ENCODE measurements at places on chromosomes 3 and 15. TPM values are rescaled to one million over a fixed set of nuclear protein-coding genes. Genes with fewer than 3 reads are reported as not detected.
A peak's percentile ranks its signal among the peaks of the same experiment; 100 is the strongest.

DNA sequence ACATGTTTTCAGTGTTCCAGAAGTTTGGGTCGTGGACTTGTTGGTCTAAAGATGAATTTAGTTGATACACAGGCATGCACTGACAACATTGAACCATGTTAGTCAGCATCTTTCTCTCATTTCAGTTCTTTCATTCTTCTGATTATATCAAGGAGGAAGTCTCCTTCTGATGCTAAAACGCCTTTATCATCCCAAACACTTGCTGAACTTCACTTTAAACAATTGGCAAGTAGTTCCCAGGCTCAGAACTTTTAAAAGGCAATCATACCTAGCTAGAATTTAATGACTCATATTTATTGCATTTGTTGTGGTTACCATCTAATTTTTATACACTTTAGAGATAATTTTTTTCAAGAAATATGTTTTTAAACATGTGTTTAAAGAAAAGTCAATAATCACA lies 15.9 kb downstream of the LMCD1 start:
- no peak for DNase-seq

DNA sequence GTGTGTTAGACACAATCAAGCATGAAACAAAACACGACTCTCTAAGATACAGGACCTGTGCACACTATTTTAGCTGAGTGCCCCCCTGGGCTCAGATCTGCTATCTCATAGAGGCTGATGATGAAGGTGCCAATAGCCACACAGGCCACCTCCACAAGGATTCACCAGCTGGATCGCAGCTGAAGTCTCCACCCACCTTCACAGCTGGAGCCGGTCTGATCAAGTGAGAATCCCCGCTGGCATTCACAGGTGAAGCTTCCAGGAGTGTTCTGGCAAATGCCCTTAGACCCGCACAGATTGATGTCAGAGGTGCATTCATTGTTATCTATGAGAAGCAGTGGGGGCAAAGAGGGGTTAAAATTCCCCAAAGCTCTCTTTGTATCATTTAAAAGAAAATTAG lies 90.1 kb downstream of the DUT start:
- no peak for DNase-seq

GLT8D1 gene
- 92.0 TPM for total RNA-seq

GRCh38 chr15:65057549-65057940 lies 10.2 kb downstream of the RASL12 start:
- DNase-seq: no peak

- DNase-seq: no peak
Observed at GRCh38 chr3:42524751-42525150, 22.3 kb downstream of the VIPR1 start.

DNA sequence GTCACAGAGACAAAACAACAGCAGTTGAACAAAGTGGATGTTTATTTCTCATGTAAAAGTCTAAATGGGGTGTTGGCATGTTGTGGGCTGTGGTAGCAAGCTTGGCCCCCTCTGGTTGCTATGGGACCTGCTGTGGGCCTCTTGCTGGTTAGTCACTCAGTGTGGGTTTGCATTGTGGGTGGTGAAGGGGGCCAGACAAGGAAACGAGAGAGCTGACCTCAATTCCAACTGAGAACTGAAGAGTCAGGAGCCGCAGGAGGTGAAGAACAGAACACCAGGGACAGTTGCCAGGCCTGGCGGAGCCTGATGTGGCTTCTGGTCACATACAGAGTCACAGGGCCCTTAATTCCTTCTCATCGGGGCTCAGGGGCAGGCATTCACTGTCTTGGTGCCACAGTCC lies 1.9 kb upstream of the ADPGK start:
- peak; percentile 7 for DNase-seq

DNA sequence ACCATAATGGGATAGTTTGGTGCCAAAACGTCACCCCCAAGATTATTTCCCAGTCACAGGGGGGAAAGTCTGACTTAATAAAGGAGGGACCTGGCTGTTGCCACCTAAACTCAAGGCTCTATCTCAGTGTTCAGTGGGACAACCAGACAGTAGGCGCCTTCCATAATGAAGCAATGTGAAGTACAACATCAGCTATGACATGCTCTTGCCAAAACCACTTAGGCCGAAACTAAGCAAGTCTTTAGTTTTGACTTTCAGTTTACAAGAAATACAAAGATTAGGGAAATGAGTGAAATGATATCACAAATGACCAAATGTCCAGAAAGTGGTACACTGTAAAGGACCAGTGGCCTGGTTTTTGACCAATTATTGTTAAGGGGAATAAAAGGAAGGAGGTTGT lies 32.9 kb downstream of the SOX14 start:
- no peak for DNase-seq

- DNase-seq: no peak
Observed at GRCh38 chr3:45398178-45398577, 9.8 kb downstream of the LARS2 start.

CCRL2 gene
- not detected for total RNA-seq

DNA sequence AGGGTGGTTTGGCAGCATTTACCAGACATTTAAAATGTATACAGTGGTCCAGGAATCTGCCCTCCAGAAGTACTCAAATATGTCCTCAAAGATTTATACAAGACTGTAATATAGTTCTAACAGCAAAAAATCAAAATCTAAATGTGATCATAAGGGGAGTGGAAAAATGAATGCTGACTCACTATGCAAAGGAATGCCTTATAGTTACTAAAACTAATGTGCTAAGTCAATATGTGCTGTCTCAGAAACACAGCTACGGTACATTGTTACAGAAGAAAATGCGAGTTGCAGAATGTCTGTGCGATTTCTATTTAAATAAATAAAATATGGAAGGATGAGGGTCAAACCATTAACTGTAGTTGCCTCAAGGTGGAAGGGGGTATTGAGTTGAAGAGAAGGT lies 230.1 kb upstream of the UBE2E1 start:
- no peak for DNase-seq

- DNase-seq: no peak
Observed at GRCh38 chr3:127532561-127533203, 57.9 kb downstream of the TPRA1 start.

DNA sequence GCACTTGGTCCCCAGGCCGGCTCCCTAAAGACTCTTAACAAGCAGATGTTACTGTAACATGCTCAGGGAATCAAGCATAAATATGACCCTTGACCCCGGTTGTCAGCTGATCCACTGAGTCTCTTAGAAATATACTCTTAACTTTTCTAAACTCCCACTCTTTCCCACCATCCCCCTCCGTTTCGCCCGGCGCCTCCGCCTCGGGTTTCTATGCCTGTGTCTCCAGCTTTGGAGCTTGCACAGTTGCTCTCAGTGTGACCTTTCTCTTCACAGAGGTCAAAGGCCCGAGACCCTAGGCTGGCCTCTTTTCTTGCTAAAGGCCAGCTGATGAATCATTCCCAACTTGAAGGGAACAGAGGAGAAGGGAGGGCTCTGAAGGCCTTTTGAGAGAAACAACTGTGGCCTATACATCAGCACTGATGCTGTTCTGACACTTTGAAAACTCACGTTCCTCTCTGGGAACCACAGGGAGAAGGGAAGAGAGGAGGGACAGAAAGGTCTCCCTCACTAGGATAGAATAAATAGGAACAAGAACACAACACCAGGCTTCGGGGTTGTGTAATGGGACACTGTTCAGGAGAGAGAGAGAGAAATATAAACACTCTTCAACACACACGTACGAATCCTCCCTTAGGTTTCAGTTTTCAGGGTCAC lies 484.5 kb upstream of the NR2F2 start:
- DNase-seq: peak; percentile 10

GRCh38 chr3:102017784-102018183 lies 168.5 kb downstream of the NFKBIZ start:
- no peak for DNase-seq

- no peak for DNase-seq
Observed at GRCh38 chr3:49602877-49603411, 48.7 kb downstream of the BSN start.

DNA sequence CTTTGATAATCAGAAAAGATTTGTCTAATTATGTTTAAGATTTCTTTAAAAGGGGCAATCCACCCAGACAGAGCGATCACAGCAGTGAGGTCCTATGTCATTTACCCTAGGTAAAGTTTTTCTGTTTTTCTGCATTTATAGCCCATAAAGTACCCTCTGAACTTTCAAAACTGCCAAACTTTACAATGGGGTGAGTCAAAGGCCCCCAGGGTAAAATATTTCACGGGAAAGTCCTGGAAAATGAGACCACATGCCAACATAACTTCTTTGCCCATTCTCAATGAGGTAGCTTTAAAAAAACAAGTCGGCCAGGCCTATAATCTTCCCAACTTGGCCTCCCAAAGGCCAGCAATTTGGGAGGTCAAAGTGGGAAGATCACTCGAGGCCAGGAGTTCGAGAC lies 53.0 kb downstream of the SUCLG2 start:
- DNase-seq: no peak

- peak; percentile 89 for DNase-seq
Observed at GRCh38 chr3:150371741-150372254, 36.3 kb upstream of the TSC22D2 start.

- DNase-seq: no peak
Observed at GRCh38 chr15:44034933-44035624, 160.0 kb downstream of the FRMD5 start.

DNA sequence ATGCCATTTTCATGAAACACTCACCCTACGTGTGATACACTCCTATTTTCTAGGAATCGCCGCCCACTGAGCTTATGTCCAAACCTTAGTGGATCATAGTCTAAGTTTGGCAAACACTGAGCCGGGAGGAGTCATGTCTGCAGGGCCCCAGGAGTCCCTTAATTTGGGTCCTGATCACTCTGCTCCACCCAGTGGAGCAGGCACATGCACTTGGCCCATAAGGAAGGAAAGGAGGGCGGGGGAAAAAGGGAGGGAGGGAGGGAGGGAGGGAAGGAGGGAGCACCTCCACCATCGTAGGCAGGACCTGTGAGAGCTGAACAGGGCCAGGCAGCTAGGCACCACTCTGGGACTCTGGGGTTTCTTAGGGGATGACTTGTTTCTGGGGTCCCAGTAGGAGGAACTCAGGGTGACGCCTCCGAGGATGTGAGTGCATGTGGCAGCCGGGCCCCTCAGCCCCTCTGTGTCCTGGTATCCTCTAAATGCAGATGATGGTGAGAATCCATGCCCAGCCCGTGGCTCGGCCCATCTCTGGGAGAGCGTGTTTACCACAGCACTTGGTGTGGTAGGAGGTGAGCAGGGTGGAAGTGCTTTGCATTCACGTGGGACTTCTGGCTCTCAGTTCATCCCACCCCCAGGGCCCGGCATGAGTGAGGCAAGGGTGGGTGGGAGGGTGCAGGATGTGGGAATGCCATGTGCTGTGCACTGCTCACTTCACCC lies 109.4 kb downstream of the KLF13 start:
- no peak for DNase-seq

DNA sequence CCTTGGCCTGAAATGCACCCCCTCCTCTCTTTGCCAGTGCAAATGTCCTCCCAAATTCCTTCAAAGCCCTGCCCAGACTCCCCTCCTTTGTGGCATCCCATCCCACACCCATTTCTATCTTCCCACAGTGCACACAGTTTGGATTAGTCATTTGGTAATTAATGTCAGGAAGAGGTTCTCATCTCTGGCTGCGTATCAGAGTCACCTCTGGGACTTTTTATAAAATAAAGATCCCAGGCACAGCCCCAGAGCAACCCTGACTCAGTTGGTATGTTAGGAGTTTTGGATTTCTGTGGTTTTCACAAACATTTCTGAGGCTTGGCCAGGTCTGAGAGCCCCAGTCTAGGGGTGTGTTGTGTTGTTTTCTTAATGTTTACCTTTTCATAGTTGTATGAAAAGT lies 41.6 kb downstream of the C3orf20 start:
- DNase-seq: no peak

GRCh38 chr15:51558411-51558810 lies 64.2 kb downstream of the DMXL2 start:
- no peak for DNase-seq

SERINC4 gene
- not detected for total RNA-seq

GOLGA8Q gene
- total RNA-seq: 0.26 TPM

- no peak for DNase-seq
Observed at GRCh38 chr3:14906355-14906971, 40.9 kb upstream of the NR2C2 start.

CLDN16 gene
- 4.4 TPM for total RNA-seq

DNA sequence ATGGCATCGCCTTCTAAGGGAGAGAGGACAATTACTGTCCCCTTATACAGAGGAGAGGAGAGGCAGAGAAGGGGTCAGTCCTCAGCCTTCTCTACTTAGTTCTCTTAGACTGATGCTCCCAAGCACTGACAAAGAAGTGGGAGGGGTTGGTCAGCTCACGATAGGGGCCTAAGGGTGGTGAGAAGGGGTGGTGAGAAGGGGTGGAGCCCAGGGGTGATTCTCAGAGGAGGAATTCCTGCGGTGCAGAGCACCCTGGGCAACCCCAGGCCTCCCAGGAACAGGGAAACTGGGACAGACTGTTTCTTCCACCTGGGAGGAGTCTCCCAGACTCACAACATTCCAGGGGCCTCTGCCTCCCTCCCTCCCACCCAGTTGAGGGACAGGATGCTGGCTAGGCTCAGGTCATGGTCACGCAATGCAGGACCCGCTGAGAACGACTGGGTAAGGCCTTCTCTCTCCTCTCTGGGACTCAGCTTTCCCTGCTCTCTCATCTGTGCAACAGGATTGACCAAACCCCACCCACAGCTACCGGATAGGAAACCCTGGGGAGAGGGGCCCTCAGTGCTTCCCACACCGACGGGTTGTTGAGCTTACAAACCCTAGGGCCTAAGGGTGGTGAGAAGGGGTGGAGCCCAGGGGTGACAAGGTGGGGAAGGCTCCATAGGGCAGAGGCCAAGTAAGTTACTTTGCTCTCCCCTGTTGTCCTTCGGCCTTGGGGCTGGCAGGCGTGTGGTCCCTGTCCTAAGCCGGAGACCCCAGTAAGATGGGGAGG lies 1.5 kb downstream of the TPRA1 start:
- no peak for DNase-seq

GRCh38 chr3:124413393-124413792 lies 316.9 kb upstream of the UMPS start:
- no peak for DNase-seq

- DNase-seq: no peak
Observed at GRCh38 chr3:2897821-2898220, 212.4 kb downstream of the IL5RA start.

PCSK6 gene
- total RNA-seq: 8.9 TPM

UNC13C gene
- total RNA-seq: not detected

INSYN1 gene
- total RNA-seq: 3.6 TPM

GRCh38 chr3:162764051-162764807 lies 1267.6 kb downstream of the OTOL1 start:
- DNase-seq: no peak

DNA sequence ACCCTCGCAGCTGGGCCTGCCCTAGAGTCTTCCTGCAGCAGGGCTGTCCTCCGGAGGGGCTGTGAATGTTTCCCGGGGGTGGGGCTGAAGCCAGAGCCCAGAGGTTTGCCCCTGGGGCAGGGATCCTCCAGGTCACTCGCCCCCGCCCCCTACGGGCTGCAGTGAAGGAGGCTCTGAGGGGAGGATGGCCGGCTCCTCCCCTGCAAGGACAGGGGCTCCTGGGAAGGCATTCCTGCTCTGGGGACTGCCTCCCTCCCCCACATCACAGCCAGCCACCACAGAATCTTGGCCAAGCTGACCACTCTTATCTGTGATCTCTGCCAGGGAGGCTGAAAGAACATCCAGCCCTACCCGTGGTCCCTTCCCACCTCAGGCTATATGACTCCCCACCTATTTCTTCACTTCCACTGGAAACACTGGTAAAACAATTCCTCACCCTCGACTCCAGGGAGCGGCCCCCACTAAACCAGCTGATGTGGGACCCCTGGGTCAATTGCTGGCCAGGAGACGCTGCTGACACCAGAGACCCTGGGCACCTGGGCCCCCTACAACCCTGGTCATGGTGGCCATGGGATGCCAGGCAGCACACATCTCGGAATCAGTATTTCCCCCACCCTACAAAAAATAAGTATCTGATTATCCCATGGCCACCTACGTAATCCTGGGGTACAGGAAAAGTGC lies 66.0 kb downstream of the HMCES start:
- no peak for DNase-seq

All from body of pancreas (tissue), 4 donors.